ENCODE measurements at places on chromosomes 16 and 17.

DNA sequence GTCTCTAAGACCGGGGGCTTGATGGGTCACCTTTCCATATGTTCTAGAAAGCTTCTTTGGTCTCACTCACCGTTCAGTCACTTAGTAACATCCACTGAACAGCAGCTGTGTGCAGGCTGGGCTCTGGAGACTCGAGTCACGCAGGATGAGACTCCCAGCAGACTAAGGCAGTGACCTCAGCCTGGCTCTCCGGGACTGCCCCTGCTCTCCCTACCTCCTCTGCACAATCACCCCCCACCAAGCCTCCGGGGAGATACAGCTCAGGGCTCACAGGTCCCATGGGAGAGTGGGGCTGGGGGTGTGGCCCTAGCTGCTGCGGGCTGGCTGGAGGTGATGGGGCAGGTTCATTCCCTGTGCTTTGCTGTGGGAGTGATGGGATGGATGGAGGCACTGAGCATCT, 14.1 kb downstream of the FLYWCH2 start:
- no peak for DNase-seq

DNA sequence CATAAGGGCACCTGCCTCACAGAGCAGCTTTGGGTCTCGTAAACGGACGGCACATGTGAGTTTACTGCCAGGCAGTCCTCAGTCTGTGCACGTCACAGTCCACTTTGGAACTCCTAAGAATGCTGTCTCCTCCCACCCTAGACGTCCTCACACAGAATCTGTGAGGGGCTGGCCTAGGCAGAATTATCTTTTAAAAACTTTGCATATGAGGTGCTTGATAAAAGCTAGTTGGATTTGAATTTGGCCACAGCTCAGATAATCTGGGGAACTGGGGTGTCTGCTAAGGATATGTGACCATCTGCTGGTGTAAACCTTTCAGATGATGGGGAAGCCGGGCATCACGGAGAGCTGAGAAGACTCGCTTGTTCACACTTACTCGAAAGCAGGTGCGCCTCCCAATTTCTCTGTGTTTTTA, 64.4 kb downstream of the METRNL start:
- no peak for DNase-seq

DNA sequence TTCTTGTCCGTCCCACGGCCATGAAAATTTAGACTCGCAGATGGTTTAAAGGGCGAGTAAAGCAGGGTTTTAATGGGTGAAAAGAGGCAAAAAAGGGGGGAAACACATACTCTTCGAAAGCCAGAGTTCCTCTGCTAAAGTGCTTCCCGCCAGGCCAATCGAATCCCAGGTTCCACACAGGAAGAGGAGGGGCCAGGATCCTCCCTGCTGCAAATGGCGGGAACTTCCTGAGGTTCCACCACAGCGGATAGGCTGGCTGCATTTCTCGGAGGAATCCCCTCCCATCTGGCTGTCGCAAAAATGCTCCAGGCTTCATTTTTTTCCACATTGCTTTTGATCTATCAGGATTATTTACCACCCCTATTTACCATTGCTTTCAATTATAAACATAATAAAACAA, 670.1 kb upstream of the CA10 start:
- DNase-seq: no peak

DNA sequence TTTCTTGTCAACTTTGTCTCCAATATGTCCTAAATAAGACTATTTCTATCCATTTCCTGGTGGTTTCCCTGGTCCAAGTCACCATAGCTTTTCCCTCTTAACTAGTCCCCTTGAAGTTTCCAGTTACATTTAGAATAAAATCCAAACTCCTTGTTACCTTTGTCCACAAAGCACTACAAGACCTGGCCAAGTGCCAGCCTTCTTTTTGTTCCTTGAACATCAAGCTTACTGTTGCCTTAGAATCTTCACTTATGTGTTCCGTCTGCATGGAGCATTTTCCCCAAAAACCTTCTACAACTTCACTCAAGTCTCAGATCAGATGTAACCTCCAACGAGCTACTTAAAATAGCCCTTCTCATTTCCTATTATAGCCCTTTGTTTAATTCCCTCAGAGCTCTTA, 101.4 kb downstream of the ITFG1 start:
- no peak for DNase-seq

DNA sequence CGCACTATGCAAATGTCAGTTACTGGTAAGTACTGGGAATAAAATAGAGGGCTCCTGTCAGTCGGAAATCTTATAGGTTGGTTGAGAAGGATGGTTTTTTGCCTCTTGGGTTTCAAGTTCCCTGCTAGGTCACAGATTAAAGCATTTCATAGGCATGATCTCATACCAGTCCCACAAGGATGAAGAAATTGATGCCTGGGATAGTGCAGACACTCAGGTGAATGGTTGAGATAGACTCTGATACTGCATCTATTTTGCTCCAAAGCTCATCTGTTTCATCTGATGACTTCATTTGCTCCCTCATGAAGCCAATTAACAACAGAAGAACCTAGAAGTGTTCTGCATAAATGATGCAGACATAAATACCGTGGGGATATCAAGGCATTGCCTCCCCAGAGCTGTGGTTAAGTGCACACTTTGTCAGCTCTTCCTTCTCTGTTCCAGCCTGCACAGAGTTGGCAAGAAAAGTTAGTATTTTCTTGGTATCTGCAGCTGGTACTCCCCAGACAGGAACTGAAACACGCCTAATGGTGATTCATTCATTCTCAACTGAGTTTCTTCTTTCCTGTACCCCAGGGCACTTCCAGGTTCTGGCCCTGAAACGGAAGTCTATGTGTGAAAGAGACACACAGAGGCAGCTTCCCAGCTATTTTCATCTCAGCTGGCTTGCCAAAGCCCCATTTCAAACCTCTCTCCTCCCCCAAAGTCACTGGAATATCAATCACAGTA, 418.3 kb upstream of the SALL1 start:
- no peak for DNase-seq

DNA sequence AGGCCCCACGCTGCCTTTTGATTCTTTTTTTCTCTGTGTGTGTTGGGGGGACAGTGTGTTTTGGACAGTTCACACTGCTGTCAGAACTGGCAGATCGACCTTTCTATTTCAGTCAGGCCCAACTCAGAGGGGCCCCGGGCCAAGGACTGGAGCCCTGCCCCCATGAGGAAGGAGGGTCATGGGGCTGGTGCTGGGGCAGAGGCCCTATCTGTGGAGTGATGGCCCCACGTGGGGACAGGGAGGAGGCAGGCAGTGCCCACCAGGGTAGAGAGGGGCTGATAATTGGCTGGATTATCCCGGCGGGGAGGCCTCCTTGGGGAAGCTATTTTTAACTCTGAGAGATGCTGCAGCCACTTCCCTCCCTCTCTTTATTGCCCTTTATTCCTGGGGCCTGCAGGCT, 5.7 kb upstream of the KCNJ12 start:
- no peak for DNase-seq

DNA sequence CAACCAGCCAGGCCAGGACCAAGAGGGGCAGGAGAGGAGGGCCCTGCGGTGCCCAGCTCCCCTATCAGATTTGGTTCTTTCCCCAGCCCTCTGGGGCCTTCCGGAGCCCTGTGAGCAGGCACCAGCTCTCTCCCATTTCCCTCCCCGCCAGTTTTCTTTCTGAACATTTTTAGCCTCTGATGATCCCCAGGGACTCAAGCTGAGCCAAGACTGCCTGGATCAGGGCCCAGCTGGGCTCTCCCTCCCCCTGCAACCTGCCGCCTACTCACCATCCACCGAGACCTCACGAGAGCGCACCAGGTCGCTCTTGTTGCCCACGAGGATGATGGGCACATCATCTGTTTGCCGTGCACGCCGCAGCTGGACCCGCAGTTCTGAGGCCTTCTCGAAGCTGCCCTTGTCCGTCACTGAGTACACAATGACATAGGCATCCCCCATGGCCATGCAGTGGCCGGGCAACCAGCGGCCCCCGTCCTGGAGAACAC, 2.0 kb downstream of the RRAD start:
- DNase-seq: no peak

- DNase-seq: no peak
Measured at GRCh38 chr17:50875074-50875473, 8.9 kb upstream of the TOB1 start.

GRCh38 chr17:8015957-8016631, 13.7 kb downstream of the GUCY2D start:
- peak; percentile 71 for DNase-seq

- DNase-seq: no peak
Measured at GRCh38 chr17:9023392-9024218, 2.3 kb downstream of the NTN1 start.

DNA sequence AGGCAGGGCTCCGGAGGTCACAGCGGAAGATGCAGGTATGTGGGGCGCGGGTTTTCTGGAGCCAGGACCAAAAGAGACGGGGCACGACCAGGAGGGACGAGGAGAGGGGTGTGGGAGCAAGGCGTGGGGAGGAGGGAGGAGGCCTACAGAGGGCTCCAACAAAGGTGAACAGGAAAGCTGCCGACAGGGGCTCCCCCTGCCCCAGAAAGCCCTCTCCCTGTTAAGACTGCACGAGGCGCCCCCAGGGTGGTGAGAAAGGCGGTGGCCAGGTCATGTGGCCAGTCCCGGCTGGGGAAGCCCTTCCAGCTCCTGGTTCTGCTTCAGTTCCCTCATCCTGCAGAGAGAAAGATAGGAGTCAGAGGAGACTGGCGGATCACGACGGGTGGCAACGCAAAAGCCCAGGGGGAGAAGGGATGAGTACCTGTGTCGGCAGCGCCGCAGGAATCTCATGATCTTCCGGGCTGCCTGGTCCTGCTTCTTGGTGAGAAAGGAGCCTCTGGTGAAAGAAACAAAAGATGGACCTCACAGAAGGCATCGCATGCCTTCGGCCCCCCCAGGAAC, 949 bp upstream of the SPAG7 start:
- DNase-seq: peak; percentile 62

- DNase-seq: no peak
Measured at GRCh38 chr17:49132317-49132698, 261 bp upstream of the B4GALNT2 start.

DNA sequence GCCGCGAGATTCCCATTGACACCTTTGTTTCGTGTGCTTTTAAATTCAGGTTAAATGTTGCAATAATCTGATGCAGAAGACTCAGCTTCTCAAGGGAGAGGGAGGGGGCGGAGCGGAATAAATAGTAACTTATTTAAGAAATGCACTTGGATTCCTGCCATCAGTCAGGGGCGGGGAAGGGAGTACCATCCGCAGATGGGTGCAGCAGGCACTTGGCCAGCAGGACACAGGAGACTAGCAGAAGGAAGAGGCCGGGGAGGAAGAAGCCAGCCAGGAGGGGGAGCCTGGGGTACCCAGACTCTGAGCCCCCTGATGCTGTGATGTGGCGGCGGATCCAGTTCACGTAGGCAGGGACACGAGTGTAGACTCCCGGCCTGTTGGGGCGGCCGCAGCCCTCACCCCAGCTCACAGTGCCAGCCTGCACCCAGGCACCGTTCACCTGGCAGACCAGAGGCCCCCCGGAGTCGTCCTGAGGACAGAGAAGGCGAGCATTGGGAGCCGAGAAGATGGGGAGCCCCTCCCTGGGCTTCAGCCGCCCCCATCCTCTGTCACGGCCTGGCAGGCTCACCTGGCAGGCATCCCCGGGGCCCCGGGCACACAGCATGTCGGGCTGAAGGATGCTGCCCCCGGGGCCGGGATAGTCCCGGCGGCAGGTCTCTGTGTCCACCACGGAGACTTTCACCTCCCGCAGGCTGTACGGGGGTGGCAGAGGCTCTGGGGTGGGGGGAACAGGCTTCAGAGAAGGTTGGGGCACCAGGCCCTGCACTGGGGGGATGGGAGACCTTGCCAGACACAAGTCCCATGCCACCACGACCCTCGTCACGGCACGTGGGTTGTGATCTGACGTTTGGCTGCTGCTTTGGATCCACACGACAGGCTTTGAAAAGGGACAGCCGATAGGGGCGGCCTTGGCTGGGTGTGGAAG, 3.2 kb downstream of the TPSG1 start:
- no peak for DNase-seq

DNA sequence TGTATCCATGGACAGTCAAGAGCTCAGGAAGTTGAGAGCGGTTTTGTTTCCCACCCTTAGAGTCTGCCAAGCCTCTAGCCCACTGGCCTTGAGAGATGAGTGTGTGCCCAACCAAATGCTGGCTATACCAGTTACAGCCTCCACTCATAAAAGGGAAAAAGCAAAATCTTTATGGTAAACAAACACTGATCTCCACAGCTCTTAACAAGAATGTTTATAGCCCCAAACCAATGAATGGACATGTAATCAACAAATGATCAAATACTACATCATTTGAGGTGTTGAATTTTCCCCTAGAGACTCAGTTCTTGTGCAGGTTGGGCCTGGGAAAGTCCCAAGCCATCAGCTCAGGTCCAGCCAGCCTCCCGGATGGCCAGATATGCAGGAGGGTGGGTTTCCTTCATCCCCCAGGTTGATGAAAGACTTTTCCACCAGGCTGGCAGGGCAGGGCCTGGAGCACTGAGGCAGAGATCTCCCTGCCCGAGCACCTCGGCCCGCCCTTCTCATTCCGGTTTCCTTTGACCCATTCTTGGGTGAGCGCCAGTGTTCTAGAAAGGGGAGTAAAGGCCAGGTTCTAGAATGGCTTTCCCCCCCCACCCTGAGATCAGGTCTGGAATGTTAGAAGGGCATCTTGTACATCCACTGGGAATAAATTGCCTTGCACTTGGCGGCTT, 3.9 kb upstream of the EFTUD2 start:
- no peak for DNase-seq

GRCh38 chr16:49084628-49085390, 196.8 kb downstream of the CBLN1 start:
- no peak for DNase-seq

- peak; percentile 53 for DNase-seq
Measured at GRCh38 chr16:89400740-89401139, 89.6 kb downstream of the ANKRD11 start.

- no peak for DNase-seq
Measured at GRCh38 chr16:1278477-1278876, 22.6 kb downstream of the TPSD1 start.

- DNase-seq: no peak
Measured at GRCh38 chr17:45705123-45706009, 78.8 kb upstream of the CRHR1 start.

DNA sequence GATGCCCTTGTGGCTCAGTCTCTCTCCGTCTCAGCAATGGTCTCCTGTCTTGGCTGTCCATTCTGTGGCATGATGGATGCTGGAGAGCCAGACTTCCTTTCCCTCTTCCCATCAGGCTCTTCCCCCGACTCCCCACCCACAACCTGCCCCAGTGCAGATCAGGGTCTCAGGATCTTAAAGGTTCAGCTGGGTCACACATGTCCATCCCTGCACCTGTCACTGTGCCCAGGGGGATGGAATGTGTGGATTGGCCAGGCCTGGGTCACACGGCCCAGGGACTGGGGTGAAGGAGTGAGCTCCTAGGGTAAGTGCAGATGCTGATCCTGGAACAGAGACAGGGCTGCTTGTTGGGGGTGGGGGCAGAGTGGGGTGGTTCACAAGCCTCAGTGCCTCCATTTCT, 23.0 kb downstream of the ADGRG5 start:
- DNase-seq: no peak

GRCh38 chr17:76485569-76485968, 15.7 kb downstream of the RHBDF2 start:
- no peak for DNase-seq

Measured in SK-N-SH (cell line).